ENCODE measurements at places on chromosomes 5 and 9.

DNA sequence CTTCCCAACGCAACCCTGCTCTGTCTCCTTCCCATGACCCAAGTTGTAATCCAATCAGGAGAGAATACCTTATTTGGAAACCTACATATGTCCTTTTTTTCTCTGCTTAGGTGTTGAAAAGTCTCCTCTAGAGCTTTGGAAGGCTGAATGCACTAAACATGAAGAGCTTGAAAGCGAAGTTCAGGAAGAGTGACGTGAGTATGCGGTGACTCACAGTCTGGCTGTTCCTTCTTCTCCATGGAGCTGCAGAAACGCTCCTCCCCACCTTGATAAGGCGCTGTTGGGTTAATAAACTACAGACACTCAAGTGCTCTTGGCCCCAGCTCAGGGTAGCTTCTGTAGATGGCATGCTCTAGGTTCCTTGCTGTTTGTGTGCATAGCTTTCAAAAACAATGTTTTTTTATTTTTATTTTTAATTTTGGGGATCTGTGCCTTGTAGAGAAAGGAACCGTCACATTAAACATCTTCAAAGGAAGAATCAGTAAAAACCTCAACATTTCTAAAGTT, 30.7 kb downstream of the RAI14 start:
- DNase-seq, result no peak

DNA sequence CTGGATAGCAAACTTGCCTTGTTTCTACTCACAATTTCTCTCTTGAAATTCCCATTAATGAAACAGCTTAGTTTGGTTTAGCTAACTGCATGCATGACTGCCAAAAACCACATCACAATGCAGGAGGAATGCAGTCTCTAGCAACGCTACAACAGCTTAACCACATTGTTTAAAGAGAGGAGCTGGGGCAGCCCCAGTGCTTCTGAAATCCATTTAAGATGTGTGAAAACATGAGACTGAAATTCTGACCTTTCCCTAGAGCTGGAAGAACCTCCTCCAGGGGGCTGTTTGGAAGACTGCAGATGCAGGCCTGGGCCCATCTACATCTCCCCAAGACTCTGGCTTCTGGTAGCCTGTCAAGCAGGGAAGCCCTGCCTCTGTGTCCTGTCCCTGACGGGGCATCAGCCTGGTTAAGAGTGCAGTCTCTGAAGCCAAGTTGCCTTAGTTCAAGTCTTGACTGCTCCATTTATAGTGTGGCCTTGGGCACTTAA, 157.1 kb downstream of the ZNF462 start:
- DNase-seq, result no peak

GRCh38 chr9:29981013-29981412, 2403.4 kb upstream of the ACO1 start:
- DNase-seq, result peak; percentile 69

GRCh38 chr5:83639911-83640310, 80.7 kb downstream of the HAPLN1 start:
- no peak for DNase-seq

DNA sequence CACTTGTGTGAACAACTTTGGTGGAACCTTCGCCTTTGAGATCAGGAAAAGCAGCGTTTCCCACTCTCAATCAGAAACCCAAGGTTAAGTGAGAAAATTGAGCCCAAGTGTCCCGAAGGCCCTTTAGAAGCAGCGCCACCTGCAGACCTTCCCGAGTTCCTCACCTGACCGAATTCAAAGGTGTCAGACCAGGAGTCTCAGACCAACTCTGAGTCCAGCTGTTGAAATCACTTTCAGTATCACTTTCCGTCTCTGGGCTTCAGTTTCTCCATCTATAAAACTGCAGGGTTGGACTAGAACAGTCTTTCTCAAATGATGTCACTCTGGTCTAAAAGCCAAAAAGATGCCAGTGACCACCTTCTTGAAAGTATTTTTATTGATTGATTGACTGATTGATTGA, 31.7 kb upstream of the GRHPR start:
- no peak for DNase-seq

DNA sequence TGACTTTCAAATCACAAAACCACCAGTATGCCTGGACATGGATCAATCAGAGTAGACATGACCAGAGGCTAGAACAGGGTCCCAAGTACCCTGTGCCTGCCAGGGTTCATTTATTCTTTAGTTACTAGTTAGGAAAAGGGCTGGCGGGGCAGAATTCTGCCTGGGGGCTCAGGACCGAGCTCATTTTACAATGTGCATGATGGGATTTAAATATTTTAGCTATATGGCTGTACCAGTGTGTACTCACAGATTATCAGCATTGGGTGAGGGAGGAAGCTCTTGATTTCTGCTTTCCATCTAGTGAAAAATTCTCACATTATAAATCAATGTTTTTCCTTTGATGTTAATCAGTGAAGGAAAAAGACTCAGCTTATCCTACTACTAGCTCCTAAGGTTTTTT, 1511.1 kb downstream of the EFNA5 start:
- no peak for DNase-seq

DNA sequence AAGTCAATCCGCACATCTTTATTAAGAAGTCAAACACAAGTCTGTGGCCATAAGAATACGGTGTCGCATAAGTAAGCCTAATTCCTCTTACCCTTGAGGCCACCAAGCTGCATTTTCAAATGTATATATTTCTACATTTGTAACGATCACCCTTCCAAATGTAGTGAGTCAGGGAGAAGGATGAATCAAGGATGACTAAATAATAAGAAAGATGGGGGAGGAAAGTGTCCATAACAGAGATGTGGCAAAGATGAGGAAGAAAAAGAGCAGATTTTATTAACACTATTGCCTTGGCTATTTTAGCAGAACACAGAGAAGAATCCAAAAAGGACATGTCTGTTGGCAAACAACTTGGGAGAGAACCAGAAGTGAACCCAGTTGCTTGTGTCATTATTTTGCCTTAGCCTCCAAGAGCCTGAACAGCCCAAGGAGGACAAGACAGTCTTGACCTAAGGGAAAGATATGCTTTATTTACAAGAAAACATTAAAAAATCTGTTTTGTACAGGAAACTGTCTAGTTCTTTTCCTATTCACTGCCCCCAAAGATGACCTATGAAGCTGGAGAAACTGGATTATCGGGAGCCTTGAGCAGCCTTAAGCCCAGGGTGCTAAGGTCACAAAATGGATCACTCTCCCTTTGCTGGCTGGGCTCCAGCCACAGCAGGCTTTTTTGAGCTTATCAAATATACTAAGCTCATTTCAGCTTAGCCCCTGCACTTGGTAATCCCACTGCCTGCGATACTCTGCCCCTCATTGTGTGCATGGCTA, 101.5 kb downstream of the PLCXD3 start:
- DNase-seq, result no peak

DNA sequence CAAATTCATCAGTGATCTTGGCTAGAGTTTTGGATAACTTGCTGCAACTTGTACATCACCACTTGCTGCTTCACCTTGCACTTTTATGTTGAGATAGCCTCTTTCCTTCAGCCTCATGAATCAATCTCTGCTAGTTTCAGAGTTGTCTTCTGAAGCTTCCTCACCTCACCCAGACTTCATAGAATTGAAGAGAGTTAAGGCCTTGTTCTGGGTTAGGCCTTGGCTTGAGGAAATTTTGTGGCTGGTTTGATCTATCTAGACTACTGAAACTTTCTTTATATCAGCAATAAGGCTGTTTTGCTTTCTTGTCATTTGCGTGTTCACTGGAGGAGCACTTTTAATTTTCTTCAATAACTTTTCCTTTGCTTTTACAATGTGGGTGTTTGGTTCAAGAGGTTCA, 12.8 kb downstream of the FER start:
- DNase-seq, result no peak

- DNase-seq, result no peak
Observed at GRCh38 chr9:19371942-19372341, 8.1 kb downstream of the RPS6 start.

GRCh38 chr9:127140842-127141675, 18.6 kb upstream of the ANGPTL2 start:
- no peak for DNase-seq

GRCh38 chr5:54738118-54738972, 220.8 kb downstream of the SNX18 start:
- DNase-seq, result no peak

DNA sequence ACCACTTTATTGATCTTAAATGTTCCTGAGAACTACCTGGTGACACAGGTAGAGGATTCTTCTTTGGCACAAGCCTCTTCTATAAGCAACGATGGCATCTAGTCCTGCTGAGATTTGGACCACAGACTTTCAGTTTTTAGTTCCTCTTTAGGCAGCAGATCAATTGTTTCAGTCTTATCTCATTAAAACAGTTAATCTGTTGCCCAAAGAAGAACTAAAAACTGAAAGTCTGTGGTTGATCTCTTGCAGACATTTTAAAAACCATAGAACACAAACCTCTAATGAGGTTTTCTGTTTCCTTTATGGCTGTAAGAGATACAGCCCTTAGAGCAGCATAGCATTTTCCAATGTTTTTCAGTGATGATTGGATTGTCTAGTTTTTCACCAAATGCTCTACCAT, 480.9 kb downstream of the MTRR start:
- DNase-seq, result no peak

GRCh38 chr9:36053971-36054370, 17.3 kb downstream of the RECK start:
- DNase-seq, result no peak

DNA sequence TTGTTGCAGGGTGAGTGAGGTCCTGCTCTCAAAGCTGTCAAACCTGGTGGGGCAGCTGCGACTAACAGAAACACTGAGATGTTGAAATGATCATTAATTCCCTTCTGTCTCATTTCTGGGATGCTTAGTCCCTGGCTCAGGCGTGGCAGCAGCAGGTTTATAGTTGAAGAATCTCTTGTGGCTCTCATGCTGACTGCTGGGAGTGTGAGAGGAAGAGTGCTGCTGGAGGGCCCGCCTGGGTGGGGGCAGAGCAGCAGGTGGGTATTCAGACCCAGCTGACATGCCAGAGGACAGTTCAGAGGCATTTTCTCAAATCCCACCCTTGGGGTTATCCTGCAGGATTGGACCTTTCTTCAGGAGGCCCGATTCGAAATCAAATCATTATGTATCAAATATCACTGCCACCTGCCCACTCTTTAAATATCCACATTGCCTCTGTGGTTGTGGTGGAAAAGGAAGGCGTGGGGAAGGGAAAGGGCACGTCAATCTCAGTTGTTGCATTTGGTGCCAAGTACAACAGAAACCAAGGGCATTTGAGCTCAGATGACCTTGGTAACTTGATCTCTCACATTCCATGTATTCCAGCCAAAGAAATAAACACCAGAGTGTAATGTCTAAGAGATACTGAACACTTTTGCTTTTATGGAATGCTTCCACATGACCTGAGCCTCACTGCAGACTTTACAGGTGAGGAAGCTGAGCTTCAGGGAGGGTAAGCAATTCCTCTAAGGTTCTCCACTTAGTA, 224.3 kb downstream of the AOPEP start:
- DNase-seq, result no peak

- DNase-seq, result no peak
Observed at GRCh38 chr5:111756581-111757354, at the start of gene NREP. Gene NREP, minus strand, starts transcription at chr5:111757194. Its CDS starts 1,422 bp downstream, at chr5:111755772.

GRCh38 chr9:135224921-135225541, 137.6 kb downstream of the OLFM1 start:
- DNase-seq, result no peak

- DNase-seq, result no peak
Observed at GRCh38 chr5:95817430-95817829, 5.1 kb downstream of the GLRX start.

GRCh38 chr5:173016598-173017046, 33.1 kb downstream of the ATP6V0E1 start:
- DNase-seq, result no peak

DNA sequence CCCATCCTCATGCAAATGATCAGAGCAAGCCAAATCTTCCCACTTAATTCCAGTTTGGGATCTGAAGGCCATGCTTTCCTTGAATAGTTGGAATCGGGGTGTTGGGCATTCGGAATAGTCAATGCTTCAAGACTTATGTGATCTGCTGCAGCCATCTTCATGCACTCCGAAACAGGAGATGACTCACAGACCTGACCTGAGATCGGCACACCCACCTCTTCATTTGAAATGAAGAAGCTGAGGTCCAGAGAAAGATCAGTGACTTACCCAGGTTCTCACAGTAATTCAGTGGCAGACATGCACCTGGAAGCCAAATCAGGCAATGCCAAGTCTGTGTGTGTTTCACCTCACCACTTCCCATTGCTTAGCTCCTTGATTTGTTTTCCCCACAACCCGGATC, 33.0 kb downstream of the FOXD1 start:
- DNase-seq, result no peak

- no peak for DNase-seq
Observed at GRCh38 chr5:81081461-81081835, 121.3 kb downstream of the RASGRF2 start.

DNA sequence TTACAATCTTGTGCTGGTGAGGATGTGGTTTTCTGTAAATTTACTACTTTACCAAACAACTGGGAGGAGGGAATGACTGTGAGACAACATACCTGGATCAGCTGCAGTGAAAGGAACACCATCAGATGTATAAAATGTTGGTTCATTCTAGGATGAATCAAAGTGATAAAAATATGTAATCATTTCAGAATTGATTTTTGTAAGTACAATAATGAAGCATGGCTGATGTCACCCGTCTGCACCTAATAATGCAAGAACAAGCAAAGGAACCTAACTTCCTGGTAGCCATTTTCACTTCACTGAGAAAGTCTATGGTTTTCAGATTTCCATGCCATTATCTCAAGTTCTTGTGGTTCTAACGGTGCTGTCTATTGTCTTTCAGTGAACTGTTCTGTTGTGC, 18.7 kb upstream of the C5orf34 start:
- DNase-seq, result no peak

DNA sequence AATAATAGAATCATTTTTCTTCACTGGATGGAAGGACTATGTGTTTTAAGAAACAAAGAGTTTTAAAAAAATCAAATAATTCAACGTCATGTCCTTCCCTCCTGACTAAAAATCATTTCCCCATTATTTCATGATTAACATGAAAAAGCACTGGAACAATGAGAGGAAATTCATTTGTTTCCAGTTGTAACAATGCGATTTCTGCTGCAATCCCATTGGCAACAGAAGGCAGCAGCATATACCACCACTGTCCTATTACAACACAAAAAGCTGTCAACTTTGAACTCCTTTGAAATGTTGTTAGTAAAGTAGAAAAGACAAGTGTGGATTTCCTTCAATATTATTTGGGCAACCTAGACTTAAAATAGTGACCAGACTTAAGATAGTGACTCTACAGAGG, 3.1 kb downstream of the C5orf63 start:
- no peak for DNase-seq

- no peak for DNase-seq
Observed at GRCh38 chr5:123414974-123415373, 8.2 kb downstream of the CEP120 start.

- no peak for DNase-seq
Observed at GRCh38 chr5:181261320-181262049, 542 bp upstream of the TRIM52 start.

GRCh38 chr9:111360881-111361280, 30.9 kb upstream of the OR2K2 start:
- DNase-seq, result no peak

GRCh38 chr5:96279801-96280542, 153.1 kb downstream of the PCSK1 start:
- no peak for DNase-seq

GRCh38 chr5:172707285-172708182, 63.5 kb downstream of the DUSP1 start:
- peak; percentile 9 for DNase-seq
